Left cardiac atrium (tissue), 4 donors: ENCODE measurements at places on chromosomes 2 and 18. TPM values are rescaled to one million over a fixed set of nuclear protein-coding genes. Genes with fewer than 3 reads are reported as not detected.

DNA sequence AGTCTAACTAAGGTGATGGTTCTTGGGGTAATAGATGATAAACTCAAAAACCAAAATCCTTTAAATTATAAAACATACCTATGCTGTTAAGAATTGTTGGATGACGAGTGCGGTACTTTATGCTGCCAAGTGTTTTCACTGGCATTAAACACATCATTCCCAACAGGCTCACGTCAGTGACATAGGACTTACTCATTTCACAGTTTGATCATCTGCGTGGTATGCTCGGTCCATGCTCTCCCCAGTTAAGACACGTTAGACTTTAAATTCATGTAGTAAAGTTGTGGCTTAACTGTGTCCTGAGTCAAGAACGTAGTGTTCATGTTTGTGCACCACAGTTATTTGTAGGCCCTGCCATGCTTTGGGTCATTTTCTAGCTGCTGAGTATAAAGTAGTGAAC lies 125.6 kb upstream of the MYT1L start:
- no peak for DNase-seq

GRCh38 chr2:181574321-181574720 lies 82.6 kb downstream of the CERKL start:
- DNase-seq, result no peak

GRCh38 chr2:241010531-241011295 lies 12.3 kb downstream of the SNED1 start:
- no peak for DNase-seq

The GKN1 gene
- not detected for total RNA-seq

The SRD5A2 gene
- total RNA-seq, result not detected

DNA sequence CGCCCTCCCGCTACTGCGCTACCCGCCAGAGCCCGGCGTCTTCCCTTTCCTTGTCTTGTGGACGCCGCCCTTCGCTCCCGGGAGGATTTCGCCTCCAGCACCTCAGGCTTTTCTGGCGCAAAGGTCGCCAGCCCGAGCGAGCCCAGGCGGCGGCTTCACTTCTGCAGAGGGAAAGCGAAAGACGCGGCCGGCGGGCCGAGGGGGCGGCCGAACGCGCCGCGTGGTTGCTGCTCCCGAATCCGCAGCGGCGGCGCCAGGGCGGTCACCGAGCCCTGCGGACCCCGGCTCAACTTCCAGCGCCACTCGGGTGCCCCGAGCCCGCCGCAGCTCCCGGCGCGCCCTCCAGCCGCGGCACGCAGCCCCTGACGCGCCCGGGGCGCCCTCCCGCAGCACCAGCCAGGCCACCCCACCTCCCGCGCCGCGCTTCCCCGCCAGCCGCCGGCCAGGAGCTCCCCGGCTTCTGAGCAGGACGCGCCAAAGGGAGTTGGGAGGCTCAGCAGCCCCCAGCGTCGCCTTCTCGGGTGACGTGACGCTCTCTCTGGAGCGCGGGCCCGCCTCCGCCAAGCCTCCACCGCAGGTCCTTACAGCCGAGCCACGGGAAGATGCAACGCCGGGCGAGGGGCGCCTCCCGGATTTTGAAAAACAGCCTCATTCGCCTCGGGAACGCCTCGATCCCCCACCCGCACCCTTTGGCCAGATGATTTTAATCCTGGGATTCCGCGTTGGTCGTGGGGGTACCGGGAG lies 84.9 kb upstream of the EPB41L3 start:
- peak; percentile 70 for DNase-seq

The GPAT2 gene
- total RNA-seq, result 6.8 TPM

The REEP1 gene
- total RNA-seq, result 15.7 TPM

GRCh38 chr2:200620606-200621390 lies 35.0 kb downstream of the AOX1 start:
- DNase-seq, result no peak

GRCh38 chr2:21763501-21763900 lies 639.7 kb downstream of the TDRD15 start:
- no peak for DNase-seq

DNA sequence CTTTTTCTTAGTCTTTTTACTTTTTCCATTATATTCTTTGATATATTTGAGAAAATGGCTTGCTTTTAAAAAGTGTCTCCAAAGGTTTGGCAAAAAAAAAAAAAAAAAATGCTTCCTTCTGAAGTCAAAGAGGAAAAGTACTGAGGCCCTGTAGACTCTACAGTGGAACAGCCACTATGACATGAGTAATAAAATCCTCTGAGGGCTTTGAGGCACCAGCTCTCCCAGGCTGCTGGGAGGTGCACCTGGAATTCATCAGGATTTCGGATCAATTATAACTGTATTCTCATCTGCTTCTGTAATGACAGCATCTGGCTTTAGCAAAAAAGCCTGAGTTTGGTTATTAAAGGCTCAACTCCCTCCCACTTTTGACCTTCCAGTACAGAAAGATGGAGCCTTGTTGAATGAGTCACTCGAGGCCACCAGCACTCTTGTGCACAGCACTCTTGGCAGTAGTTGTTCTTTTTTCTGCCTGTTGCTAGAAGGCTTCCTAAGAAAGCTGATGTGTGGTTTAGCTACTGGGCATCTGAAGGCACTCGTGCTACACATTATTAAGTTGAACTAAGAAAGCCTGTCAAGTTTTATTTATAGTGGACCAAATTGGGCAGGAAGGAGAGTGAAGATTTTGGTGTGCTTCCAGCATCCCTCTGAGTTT lies 131.3 kb downstream of the PRPF40A start:
- DNase-seq, result no peak

GRCh38 chr2:168526641-168527040 lies 70.6 kb downstream of the CERS6 start:
- DNase-seq, result no peak

GRCh38 chr2:19059076-19059475 lies 299.3 kb downstream of the OSR1 start:
- no peak for DNase-seq

The RTP5 gene
- total RNA-seq, result 0.12 TPM

GRCh38 chr18:11327391-11328009 lies 178.1 kb upstream of the PIEZO2 start:
- no peak for DNase-seq

The YES1 gene
- 32.6 TPM for total RNA-seq

DNA sequence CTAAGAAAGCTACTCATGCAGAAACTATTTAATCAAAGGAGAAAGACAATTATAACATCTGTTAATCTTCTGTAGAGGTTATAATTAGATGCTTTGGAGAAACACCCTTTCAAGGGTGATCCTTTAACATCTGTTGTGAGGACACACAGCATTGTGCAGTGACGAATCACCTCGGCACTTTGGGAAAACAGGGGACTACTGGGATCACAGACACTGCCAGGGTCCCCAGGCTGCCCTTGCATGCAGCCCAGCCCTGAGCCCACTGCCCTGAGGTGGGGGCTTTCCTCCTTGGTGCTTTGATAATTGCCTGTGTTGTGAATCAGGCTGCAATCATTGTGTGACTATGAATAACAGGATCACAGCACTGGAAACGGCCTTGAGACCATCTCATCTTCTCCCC lies 10.6 kb downstream of the NCKAP5 start:
- no peak for DNase-seq

DNA sequence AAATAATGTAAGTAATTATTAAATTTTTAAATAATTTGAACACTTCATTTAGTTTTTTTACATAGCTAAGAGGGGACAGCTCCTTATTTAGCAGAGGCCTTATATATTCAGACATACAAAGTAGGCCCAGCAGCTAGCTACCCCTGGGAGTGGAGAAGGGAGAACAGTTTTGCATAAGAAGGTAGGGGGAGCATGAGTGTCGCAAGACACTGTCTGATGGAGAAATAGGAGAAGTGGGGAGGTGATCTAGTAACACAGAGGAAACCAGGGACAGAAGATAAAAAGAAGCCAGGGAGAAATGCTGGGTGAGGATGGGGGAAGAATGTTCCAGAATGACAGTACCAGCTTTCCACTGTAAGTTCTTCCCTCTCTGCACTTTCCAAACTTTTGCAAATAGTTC lies 16.0 kb upstream of the RGPD4 start:
- DNase-seq, result no peak

- DNase-seq, result no peak
Observed at GRCh38 chr2:153197402-153198386, 280.9 kb downstream of the RPRM start.

DNA sequence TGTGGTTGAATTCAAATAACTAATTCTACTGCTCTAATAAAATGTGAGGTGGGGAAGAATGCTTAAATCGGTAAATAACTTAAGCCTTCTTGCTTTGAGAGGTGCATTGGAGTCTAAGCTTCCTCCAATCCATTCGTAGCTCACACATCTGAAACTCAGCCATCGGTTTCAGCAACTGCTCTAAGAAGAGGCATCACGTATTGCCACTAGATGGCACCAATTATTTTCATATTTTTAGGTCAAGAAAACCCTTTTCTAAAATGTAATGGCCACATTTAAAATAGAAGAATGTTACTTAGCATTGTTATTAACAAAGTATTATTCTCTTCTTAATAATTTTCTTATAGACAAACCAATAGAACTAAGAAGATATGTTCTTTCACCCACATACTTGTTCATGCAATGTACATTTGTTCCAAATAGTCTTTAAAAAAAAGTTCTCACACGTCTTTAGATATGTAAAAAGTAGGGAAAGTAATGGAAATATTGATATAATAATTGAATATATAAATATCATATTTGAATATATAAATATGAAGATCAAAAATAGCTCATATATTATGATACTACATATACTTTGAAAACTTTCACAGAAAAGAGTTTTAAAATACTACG lies 229.8 kb downstream of the CCDC178 start:
- DNase-seq, result no peak

The ANKRD36B gene
- total RNA-seq, result 8.0 TPM

GRCh38 chr2:202479610-202480009 lies 103.5 kb downstream of the BMPR2 start:
- no peak for DNase-seq

- DNase-seq, result no peak
Observed at GRCh38 chr2:98188351-98189046, 101.5 kb downstream of the VWA3B start.

The SERPINB10 gene
- total RNA-seq, result not detected

The LAMA3 gene
- total RNA-seq, result 5.6 TPM

The NR4A2 gene
- 2.4 TPM for total RNA-seq

The CHAC2 gene
- 3.2 TPM for total RNA-seq

GRCh38 chr2:237315170-237315828 lies 98.7 kb downstream of the COL6A3 start:
- DNase-seq, result peak; percentile 88

DNA sequence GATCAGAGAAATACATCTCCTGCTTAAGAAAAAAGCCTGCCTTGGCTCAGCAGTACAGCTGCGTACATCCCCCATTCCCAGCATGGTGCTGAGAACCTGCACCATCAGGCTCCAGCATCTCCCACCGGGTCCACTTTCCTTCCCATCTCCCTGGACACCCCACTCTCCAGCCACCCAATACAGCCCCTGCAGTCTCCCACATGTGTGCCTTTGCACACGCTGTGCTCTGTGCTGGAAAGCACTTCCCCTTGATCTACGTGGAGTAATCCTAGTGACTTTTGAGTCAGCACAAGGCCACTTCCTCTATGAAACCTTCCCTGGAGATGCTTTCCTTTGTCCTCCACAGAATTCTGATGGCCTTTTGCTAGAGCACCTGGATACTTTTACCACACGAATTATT lies 17.0 kb downstream of the STAT1 start:
- DNase-seq, result no peak

The TFCP2L1 gene
- 0.60 TPM for total RNA-seq

DNA sequence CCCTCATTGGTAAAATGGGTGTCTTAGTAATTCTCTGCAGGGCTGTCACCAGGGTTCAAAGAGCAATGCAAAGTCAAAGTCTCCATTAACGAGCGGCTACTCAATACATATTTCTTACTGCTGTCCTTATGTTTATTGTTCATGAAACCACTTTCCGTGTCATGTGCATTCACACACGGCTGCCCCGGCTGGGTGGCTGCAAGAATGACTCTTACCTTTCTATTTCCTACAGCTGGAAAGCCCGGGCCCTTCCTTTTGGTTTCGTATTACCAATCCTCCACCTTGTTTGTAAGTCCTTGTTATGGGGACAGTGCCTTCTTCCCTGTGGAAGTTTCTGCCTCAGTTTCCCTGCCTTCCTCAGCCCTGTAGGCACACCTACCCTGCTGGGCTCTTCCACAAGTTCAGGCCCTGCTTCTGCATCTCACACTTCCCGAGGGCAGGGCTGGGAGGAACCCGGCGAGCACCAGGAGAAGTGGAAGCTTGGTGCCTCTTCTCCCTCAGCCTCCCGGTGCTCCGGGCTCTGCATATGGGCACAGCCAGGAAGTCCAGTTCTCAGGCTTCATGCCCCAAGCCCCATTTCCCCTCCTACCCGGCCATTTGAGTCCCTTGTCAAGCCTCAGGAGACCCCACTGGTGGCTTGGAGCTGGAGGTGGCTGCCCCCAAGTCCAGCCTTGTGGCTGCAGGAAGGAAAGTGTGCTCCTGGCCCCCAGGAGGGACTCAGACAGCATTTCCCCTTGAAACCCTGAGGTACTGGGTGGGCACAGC lies 18.7 kb upstream of the ACKR3 start:
- no peak for DNase-seq

GRCh38 chr2:158232476-158232875 lies 130.8 kb downstream of the UPP2 start:
- DNase-seq, result no peak

The TRABD2A gene
- total RNA-seq, result 1.3 TPM

The UGT1A4 gene
- not detected for total RNA-seq

The AP1S3 gene
- 0.71 TPM for total RNA-seq

The ELOA2 gene
- not detected for total RNA-seq

DNA sequence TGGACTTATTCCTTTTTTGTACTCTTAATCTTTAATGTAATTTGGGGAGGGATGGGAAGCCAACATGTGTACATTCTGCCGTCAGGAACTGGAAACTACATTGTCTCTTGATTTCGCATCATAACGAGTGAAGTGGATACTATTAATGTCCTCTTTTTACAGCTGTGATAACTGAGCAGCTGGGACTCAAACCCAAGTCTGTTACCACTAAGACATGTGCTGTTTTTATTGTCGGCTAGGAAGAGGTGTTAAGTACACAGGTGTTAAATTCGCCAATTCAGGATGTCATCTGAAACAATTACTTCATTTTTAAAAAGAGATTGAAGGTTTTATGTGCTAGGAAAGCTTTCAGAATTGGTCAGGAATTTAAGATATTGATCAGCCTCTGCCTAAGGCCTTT lies 6.9 kb downstream of the GMCL1 start:
- DNase-seq, result no peak

DNA sequence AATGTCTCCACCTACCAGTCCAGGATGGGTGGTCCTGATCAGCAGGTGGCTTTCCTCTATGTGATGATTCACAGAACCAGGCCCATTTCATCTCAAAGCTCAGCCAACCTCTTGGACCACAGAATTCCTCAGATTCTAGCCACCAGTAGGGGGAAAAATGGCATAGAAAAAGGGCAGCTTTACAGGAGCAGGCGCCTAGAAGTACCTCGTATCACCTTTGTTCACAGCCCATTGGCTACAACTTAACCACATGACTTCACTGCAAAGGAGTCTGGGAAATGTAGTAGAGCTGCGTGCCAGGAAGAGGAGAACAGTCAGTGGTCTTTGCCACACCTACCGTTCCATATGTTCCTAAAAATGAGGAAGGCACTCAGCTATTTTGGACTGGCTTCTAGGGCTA lies 62.8 kb upstream of the DTNA start:
- DNase-seq, result no peak

The KRCC1 gene
- 21.5 TPM for total RNA-seq
